ENCODE measurements at places on chromosomes 1 and 21. TPM values are rescaled to one million over a fixed set of nuclear protein-coding genes. Genes with fewer than 3 reads are reported as not detected.

Gene TNFSF18
- 96.4 TPM for total RNA-seq

Gene SLC16A4
- total RNA-seq = 0.65 TPM

Gene CENPL
- total RNA-seq = 10.3 TPM

Gene ALDH4A1
- 18.9 TPM for total RNA-seq

Gene RXRG
- total RNA-seq = not detected

Gene SETSIP
- 0.16 TPM for total RNA-seq

Gene CDCA8
- 10.4 TPM for total RNA-seq

Gene EDN2
- not detected for total RNA-seq

Gene ADAMTS5
- total RNA-seq = 0.06 TPM

Gene B3GALT5
- total RNA-seq = 0.06 TPM

Gene THEM5
- total RNA-seq = not detected

Gene FABP3
- 5.5 TPM for total RNA-seq

Gene GGPS1
- total RNA-seq = 21.8 TPM

Gene CIART
- total RNA-seq = 1.7 TPM

Gene FCGR2B
- total RNA-seq = not detected

Gene OR10Z1
- total RNA-seq = not detected

Gene TINAGL1
- 542 TPM for total RNA-seq

Gene NPL
- 3.9 TPM for total RNA-seq

Gene C1QA
- not detected for total RNA-seq

Gene LRRC38
- 1.4 TPM for total RNA-seq

Gene FAM177B
- not detected for total RNA-seq

Gene BMP8A
- 0.19 TPM for total RNA-seq

Data from bladder microvascular endothelial cell (primary cell).